ENCODE measurements at places on chromosomes 4 and X.

DNA sequence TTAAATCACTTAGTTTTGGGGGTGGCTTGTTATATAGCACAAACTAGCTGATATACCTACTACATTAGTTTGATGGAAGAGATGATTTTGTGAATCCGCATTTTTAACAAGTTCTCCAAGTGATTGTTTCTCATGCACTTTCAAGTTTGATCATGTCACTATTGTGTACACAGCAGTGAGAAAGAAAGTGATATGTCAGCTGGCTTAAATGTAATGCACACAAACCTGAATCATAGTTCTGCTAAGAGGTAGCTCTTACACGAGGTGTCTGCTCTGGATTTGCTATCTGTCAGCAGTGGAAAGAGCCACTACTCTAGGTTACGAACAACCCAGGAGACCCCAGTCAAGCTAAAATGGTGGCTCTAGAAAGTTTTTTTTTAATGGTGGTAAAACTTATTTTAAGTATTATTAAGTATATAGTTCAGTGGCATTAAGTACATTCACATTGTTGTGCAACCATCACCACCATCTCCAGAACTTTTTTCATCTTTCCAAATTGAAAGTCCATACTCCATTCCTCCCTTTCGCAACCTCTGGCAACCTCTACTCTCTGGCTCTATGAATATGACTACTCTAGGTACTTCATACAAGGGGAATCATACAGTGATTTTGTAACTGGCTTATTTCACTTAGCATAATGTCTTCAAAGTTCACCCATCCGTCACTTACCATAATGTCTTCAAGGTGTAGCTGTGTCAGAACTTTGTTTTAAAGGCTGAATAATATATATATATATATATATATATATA lies 147.3 kb downstream of the HS6ST2 start:
- DNase-seq, result no peak

- peak; percentile 41 for DNase-seq
Observed at GRCh38 chr4:55356991-55357461, 11.0 kb downstream of the SRD5A3 start.

GRCh38 chr4:40842725-40843423 lies 93.1 kb downstream of the NSUN7 start:
- DNase-seq, result no peak

DNA sequence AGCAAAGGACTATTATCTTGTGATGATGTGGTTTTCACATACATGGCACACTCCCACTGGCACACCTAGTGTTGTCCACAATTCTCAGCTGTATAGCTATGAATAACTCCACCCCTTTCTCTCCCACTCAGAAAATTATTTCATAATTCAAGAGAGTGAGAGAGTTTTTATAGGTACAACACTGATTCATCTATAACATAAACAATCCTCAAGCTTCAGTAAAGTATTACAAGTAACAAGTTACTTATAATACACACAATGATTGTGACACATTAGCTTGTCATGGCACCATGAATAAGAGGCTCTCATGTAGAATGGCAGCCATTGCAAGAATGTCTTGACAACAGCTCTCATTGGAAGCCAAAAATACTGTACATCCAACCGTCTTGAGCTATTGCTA lies 43.9 kb downstream of the RAB40A start:
- no peak for DNase-seq

DNA sequence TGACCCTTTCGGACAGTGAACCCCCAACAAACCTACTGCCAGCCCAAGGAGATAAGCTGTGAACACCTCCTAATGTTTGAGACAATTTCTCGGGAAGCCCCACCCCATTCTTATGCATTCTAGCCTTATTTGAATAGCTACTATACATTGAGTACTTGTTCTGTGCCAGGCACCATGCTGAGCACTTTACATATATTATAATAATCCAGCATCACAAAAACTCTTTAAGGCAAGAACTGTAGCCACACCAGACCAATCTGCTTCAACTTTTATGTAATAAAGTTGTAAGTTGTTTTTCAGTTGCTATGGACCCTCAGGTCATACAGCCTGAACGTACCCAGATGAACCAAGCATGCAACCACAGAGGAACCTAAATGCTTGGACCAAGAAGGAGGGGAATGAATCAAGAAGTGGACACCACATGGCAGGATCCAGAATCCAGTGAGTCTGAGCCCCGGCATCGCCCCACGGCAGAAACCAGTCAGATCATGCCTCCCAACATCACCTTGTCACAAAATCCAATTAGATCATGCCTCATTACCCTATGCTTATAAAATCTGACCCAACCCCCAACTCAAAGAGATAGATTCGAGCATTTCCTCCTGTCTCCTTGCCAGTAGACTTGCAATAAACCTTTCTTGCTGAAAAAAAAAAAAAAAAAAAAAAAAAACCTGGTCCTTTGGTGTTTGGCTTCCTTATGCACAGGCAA lies 225.0 kb downstream of the QDPR start:
- no peak for DNase-seq

- DNase-seq, result no peak
Observed at GRCh38 chr4:138199568-138200235, 42.4 kb downstream of the SLC7A11 start.

DNA sequence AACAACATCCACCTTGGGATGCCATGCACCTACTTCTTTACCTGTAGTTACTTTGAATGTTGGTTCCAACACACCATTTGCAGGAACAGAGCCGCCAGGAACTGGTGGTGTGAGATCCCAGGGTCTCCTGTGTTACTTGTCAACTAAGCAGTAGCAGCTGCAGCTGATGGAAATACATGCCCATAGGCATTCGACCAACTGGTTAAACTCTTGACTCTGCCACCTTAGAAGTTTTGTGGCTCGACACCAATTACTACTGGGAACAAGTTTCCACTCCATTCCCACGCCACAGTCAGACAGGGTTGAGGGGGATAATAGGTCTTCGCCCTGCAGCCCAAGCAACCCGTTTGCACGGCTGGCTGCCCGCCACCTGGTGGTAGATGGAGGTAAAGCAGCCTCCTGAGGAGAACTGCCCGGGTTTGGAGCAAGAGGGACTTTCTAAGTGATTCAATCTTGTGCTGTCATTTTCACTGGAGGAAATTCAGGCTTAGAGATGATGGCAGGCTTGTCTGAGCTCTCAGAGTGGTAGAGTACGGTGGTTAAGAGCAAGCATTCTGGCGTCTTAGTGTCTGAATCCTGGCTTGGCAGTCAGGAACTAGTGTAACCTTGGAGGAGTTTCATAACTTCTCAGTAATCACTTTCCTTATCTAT lies 119.1 kb upstream of the TRIM2 start:
- peak; percentile 71 for DNase-seq

- peak; percentile 48 for DNase-seq
Observed at GRCh38 chr4:165464813-165465381, 86.1 kb downstream of the CPE start.

DNA sequence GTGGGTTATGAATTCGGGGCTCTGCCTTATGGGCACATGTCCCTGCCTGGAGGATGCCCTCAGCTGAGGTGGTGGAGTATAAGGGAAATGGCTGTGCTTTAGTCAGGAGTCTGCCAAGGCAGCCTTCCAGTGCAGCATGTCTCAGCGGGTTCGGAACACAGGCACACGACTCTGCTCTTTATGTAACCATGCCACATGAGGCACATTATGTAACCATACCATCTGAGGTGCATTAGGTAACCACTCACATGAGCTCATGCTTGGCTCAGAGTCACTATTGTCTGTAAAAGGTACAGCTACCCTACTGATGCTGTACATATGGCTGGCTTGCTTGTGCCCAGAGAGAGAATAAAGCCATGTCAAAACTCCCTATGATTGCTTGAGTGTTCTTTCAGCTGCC lies 723.6 kb downstream of the TRAM1L1 start:
- no peak for DNase-seq

DNA sequence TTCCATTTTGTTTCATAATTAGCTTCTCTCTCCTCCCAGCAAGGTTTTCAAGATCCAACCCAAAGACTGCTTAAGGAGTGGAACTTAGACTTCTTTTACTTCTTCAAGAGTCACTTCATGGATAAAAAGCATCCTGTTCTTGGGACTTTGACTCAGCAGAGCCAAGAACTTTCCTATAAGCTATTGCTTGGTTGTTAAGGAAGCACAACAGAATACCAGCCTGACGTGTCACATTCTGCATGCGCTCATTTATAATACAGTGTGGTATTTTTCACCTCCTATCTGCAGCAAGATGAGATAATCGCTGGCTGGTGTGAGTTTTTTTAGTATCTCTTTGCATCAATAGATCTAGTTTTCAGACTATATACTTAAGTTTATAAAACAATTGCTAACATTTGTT lies 152.1 kb downstream of the PALLD start:
- DNase-seq, result peak; percentile 15

GRCh38 chr4:103268746-103269145 lies 70.6 kb upstream of the CENPE start:
- DNase-seq, result no peak

DNA sequence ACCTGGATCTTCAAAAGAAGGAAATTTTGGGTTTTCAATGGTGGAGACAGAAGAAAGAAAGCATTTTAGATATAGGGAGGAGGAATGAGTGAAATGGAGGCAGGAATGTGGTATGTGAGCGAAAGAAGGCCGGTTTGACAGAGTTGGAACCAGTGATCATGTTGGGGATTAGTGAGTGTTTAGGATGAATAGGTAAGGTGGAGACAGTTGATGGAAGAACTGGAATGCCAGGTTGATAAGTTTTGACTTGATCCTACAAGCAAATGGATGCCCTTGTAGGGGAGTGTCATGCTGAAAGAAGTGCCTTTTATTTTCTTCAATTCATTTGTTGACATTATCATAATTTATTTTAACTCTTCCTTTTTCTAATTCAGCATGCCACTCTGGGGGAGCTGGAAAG lies 207.8 kb upstream of the AMOT start:
- no peak for DNase-seq

DNA sequence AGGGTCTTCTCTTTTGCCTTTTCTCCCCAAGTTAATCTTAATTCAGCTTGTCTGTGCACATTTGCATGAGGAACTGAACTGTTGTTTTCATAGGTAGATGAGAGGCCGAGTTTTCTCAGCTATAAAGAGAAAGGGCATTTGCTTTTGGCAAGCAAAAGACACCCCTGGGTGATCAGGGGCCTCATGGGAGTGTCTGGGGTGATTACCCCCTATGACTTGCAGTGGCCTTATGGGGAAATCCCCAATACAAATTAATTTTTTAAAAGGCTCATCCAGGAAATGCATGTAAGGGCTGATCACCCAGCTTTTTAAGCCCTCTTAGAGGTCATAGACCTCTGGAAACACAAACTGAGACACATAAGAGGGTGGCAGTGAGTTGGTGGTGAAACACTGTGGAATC lies 56.4 kb upstream of the HMX1 start:
- DNase-seq, result no peak

- peak; percentile 40 for DNase-seq
Observed at GRCh38 chr4:156615066-156615531, 356.5 kb downstream of the PDGFC start.

DNA sequence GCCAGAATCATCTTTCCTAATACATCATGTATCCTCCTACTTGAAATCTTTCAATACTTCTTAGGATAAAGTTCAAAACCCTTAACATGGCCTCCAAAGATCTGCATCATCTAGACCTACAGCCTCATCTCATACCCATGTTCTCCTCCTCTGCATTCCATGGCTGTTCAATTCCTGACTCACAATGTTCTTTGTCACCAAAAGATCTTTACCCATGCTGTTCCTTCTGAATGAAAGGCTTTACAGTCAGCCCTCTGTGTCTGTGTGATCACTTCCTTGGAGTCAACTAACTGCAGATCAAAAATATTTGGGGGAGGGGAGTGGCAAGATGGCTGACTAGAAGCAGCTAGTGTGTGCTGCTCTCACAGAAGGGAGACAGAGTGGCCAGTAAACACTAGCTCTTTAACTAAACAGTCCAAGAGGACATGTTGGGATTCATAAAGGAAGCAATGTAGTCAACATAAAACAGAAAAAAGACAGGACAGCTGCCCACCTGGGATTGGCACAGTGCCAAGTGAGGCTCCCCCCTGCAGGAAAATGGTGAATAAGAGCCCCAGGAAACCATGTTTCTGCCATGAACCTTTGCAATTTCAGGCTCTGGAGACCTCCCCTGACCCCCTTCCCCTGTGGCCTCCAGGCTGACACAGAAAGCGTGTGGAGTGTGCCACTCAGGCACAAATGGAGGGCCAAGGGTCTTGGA lies 31.9 kb downstream of the CBR4 start:
- peak; percentile 44 for DNase-seq

DNA sequence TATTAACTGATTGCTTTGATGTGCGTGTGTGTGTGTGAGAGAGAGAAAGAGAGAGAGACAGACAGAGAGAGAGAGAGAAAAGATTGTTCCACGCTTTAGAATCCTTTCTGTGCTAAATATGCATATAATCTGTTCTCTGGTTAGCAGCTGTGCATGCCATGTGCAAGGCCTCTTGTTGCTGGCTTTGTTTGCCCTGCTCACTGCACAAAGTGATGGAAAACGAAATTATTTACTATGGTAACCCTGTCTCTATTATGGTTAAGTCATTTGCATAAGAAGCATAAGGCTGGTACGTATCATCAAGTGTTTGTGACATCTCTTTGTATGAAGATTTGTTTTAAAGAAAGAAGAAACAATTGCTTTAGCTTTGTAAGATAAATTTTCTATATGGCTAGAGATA lies 190.2 kb upstream of the POF1B start:
- DNase-seq, result no peak

DNA sequence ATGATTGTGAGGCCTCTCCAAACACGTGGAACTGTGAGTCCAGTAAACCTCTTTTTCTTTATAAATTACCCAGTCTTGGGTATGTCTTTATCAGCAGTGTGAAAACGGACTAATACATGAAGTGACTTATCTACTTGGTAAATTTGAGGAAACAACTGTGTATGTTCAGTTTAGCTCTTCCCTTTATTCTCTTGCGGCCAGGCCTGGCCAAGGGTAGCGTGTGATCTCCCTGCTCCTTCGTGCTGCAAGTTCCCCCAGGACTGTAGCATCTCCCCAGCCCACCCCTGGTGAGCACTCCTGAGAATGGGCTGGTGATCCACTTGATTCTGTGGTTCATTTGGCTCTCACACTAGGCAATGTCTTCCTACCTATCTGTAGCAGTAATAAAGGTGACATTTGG lies 53.2 kb upstream of the CHRNA9 start:
- no peak for DNase-seq

DNA sequence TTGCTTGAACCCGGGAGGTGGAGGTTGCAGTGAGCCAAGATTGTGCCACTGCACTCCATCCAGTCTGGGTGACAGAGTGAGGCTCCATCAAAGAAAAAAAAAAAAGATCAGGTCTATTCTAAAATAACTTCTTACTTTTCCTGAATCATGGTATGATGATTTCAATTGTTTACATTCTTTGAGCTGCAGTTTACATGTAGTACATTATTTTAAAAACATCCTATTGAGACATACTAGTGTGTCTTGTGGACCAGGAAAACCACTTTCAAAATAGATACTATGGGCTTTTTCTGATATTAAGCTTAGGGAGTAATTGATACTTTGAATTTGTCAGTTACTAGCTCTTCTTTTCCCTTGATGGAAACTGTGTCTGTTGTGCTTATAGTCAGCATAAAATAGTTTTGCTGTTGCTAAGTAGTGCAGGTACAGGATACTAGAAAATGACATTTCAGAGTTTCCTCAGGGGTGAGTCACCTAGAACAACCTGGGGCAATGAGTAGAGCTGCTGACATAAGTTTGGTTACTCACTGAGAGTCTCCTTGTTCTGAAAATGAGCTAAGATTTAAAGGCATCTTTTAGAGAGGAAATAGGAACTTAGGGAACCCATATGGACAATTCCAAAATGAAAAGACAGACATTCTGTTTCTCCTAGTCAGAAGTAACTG lies 53.2 kb upstream of the C4orf54 start:
- no peak for DNase-seq

GRCh38 chr4:146247356-146247755 lies 33.0 kb downstream of the REELD1 start:
- no peak for DNase-seq

- DNase-seq, result no peak
Observed at GRCh38 chr4:6984612-6985425, 58.4 kb upstream of the TADA2B start.

- no peak for DNase-seq
Observed at GRCh38 chr4:26319949-26320537, 771 bp upstream of the RBPJ start.
